Smooth muscle cell of trachea (primary cell): ENCODE measurements at places on chromosomes 11 and 22. TPM values are rescaled to one million over a fixed set of nuclear protein-coding genes. Genes with fewer than 3 reads are reported as not detected.

The KCNQ1 gene
- under 0.01 and 0.66 TPM in 2 replicates for total RNA-seq

The TMPRSS4 gene
- not detected in 2 replicates for total RNA-seq

The FREY1 gene
- total RNA-seq, result 0.44 and 2.3 TPM in 2 replicates

The OR10A2 gene
- not detected in 2 replicates for total RNA-seq

The CENATAC gene
- total RNA-seq, result 24.8 and 31.9 TPM in 2 replicates

The DDTL gene
- total RNA-seq, result 1.6 and 2.0 TPM in 2 replicates

The CAPRIN1 gene
- total RNA-seq, result 206 and 266 TPM in 2 replicates

The TSSK2 gene
- total RNA-seq, result not detected in 2 replicates

The ISX gene
- not detected in 2 replicates for total RNA-seq

The SMIM35 gene
- total RNA-seq, result not detected in 2 replicates

The KCNJ1 gene
- under 0.01 and 0.17 TPM in 2 replicates for total RNA-seq

The ZNF215 gene
- 2.3 and 6.5 TPM in 2 replicates for total RNA-seq

The SHISAL1 gene
- total RNA-seq, result 1.2 and 9.6 TPM in 2 replicates

The SCGB2A2 gene
- not detected in 2 replicates for total RNA-seq

The JAM3 gene
- 79.3 and 105 TPM in 2 replicates for total RNA-seq

The TYR gene
- not detected in 2 replicates for total RNA-seq

The CTTN gene
- total RNA-seq, result 499 and 551 TPM in 2 replicates

The PDGFD gene
- 0.15 and 0.50 TPM in 2 replicates for total RNA-seq

The TMPRSS6 gene
- not detected in 2 replicates for total RNA-seq

The MOGAT2 gene
- not detected in 2 replicates for total RNA-seq

The OR5P2 gene
- total RNA-seq, result not detected in 2 replicates

The PATE4 gene
- not detected in 2 replicates for total RNA-seq
